ENCODE measurements at places on chromosomes 3 and 15.

DNA sequence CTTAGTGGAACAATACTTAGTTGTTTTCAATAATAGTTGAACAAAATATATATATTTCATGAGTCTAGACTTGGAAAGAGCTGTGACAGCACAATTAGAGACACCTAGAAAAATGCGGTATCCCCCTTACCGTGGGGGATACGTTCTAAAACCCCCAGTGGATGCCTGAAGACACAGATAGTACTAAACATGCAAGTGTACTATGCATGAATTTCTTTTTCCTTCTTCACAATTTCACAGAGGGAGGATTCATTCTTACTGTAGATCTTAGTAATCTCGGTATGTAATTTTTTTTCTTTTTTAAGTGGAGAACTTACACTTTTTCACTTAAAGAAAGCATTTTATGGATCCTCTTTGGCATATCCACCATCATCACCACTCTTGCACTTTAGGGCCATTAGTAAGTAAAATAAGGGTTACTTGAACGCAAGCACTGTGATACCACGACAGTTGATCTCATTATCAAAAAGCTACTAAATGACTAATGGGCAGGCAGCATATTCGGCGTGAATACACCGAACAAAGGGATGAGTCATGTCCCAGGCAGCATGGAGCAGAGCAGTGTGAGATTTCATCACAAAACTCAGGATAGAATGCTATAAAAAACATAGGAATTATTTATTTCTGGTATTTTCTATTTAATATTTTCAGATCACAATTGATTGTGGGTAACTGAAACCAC, 72.3 kb upstream of the ZNF280D start:
- DNase-seq, result no peak

DNA sequence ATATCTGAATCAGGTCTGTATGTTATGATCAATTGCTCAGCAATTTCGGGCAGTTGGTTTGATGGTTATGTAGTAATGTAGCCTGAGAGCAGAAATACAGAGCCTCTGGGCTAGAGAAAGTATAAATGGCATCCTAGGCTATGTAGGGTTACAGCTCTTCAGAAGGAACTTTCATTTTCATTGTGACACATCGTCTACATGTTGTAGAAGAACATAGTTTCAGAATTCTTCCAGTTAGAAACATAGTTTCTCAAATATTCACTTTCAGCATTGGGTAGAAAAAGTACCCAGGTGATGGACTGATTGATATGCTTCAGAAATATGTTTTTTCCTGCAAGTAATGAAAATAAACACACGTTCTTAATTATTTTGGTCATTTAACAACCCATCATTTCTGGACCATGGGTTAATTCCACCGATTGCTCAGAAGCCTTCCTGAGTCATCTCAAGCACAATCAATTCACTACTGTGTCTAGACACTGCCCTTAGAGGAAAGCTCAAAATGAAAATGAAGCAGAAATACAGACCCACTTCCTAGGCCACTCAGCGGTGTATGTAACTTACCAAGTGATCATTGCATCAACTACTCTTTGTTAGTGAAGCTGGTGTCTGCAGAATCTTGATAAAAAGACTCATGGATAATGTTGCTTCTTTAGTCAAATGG, 88.8 kb upstream of the TSEN2 start:
- DNase-seq, result no peak

GRCh38 chr15:58538901-58539300, 107.1 kb downstream of the LIPC start:
- no peak for DNase-seq

GRCh38 chr15:90419738-90420406, 31.8 kb downstream of the IQGAP1 start:
- DNase-seq, result no peak

- no peak for DNase-seq
Measured at GRCh38 chr15:87207990-87208580, 1048.5 kb downstream of the NTRK3 start.

GRCh38 chr3:146529021-146529420, 15.4 kb downstream of the PLSCR1 start:
- no peak for DNase-seq

DNA sequence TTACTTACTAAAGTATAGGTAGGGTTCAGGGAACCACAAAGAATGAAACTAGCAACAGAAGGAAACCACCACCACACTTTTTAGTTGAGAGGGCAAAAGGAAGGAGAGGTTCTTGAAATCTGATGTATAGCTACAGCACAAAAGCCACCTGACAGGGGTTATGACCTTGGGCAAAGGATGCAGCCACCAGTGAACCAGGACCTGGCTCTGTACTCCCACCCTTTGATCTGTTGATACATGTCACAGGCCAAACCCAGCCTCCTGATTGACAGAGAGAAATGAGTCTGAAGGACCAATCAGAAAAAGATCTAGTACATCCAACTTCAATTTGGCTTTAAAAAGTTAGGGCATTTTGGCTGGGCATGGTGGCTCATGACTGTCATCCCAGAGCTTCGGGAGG, 20.0 kb upstream of the BLM start:
- DNase-seq, result no peak

DNA sequence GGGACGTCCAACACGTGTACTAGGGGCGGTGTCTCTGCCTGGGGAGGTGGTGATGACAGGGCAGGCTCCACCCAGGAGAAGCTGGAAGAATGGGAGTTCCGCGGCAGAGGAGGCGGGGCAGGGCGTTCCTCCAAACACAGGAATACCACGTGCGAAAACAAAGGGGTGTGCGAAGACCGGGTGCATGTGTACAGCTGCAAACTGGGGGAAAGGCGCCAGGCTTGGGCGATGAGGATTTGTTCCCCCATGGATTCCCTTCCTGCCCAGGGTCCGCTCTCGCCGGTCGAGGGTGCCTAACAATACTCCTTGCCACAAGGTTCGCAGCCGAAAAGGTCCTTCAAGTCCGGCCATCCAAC, 500 bp upstream of the ZSCAN2 start:
- DNase-seq, result no peak

DNA sequence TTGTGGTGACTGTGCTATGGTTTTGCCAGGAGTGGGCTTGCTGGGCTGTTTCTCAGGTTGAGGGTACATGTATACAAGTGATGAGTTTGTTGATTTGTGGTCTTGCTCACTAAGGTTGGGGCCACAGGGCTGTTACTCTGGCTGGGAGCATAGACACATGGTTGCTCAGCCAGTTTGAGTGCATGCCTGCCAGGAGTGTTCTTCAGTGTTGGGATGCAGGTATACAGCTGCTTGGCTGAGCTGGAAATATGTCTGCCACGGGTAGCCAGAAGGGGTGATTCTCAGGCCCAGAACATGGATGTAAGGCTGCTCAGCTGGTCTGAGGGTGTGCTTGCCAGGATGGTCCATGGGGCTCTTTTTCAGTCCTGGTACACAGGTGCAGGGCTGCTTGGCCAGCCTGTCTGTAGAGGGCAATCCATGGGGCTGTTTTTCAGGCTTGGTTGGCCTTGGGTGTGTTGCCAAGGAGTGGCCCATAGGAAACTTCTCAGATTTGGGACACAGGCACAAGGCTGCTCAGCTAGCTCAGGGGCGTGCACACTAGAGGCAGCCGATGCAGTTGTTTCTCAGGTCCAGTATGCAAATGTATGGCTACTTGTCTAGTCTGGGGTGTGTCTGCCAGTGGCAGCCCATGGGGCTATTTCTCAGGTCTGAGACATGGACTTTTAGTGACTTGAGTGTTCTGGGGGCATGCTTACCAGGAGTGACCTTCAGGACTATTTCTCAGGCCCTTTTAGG, 5.3 kb upstream of the ARHGAP31 start:
- DNase-seq, result no peak

DNA sequence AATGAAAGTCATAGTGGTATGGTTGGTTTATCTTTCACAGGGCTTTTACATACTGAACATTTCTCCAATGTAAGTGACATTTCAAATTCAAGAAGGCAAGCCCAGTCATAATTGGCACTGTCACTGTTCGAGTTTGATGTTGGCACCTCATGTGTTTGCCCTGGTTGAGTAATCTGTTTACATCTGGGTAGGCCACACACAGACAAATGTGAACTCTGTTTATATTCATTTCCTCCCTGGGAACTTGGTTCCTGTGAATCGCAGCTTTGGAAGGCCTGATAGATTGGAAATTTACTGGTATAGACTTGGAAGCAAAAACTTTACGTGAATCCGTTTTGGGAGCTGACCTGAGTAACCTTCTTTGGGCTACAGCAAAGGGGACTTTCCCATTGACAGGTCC, 395.2 kb upstream of the AZI2 start:
- DNase-seq, result no peak

- DNase-seq, result no peak
Measured at GRCh38 chr3:47152578-47152977, 11.3 kb downstream of the SETD2 start.

- no peak for DNase-seq
Measured at GRCh38 chr15:100613208-100613607, 10.8 kb downstream of the ASB7 start.

- DNase-seq, result peak; percentile 25
Measured at GRCh38 chr3:107938143-107938542, 152.7 kb downstream of the CD47 start.

DNA sequence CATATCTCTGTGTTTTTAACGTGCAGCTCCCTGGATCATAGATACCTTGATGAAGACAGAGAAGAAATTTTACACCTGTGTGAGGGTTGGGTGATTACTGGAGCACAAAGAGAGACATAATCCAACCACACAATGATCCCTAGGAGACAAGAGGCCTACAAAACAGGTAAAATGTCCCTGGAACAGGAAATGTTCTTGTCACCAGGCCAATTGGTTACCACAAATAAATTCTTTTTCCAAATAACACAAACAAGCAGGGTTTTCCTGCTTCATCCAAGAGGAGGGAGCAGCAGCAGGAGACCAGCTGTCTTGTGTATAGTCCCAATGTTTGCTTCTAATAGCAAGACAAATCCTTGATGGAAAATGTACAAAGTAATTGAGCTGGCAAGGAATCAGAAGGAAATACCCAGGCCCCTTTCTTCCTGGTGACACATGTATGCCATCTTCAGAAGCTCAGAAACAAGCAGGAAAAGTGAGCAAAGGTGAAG, 1.4 kb downstream of the MGLL start:
- no peak for DNase-seq

DNA sequence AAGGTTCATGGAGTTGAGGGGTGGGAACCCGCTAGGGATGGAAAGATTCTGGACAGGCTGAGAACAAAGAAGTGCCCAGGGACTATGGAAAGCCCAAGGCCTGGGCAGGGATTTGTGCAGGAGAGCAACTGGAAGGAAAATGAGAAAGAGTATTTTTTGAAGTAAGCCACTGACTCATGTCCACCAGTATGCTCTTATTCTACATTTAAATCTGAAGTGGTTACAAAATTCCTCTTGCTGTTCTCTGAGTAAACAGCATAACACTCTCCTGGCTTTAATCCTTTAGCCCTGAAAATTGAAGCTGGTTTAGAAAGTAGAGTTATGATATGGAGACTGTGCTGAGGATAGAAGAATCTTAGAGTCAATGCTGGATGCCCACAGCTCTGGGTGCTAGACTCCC, 165.2 kb downstream of the ISL2 start:
- DNase-seq, result no peak

DNA sequence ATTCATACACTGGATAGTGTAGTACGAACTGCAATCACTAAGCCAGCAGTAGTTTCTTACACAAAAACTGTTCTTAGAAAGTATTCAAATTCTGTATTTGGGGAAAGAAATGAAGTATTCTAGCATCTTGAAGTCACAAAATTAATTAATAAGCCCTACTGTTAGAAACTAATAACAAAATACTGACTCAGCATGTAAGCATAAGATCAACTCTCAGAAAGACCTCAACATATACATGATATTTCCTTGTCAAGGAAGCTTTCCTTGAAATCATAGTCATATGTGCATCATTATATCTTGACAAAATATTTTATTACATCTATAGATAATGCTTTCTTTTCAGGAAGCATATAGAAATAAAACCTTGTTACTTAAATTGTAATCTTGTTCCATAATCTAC, 115.5 kb upstream of the GOLGA6L6 start:
- no peak for DNase-seq

DNA sequence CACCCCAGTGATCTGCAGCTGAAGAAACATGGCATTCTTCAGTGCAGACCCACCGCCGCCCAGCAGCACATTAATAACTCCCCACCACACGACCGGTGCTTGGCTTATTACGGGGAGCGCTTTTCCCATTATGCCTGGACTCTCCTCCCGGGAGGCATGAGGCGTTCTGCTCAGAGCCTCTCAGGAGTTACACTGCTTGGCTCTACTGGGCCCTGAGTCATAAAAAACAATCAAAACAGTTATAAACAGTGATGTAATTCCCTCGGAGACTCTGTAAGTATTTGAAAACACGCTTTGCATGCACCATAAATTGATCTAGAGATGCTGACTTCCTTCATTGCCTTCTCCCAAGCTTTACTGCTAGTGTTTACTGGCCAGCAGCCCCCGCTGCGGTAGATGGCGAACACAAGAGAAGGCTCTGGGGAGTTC, 77.1 kb upstream of the SNRPA1 start:
- DNase-seq, result no peak

DNA sequence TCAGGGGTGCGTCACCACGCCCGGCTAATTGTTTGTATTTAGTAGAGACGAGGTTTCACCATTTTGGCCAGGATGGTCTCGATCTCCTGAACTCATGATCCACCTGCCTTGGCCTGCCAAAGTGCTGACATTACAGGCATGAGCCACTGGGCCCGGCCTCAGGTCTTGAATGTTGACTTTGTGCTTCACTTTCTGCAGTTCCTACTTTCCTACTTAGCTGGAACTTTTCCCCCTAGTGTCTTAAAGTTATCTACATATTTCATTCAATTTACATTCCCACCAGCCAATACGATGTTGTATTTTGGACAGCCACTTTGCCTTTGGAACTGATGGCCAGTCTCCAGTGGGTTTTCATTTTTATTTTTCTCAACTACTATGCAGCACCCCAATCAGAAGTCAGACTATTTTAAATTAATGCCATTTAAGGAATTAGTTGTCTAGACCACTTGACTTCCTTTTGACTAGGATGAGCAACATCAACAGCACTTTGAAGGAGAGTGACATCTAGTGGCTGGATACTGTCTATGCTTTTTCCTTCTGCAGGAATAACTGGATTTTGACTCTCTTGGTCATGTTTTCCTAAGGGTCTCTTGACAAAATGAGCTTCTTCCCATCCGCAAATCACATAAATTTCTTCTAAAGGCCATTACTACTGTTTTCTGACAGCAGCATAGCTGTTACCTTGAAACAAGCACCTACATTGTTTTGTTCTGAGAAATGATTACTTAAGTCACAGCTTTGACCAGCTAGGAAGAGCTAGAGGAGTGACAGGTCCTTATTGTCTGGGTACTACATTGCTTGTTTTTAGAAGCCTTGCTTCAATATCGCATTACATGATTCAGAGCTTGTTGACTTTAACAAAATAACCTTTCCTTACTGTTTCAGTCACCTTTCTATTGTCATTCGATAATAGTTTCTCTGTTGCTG, 140.2 kb downstream of the ITPR1 start:
- DNase-seq, result peak; percentile 46

- DNase-seq, result peak; percentile 13
Measured at GRCh38 chr15:88193415-88193814, 63.1 kb downstream of the NTRK3 start.

Data from NT2/D1 (cell line).